ENCODE measurements at places on chromosomes 13 and 19. TPM values are rescaled to one million over a fixed set of nuclear protein-coding genes. Genes with fewer than 3 reads are reported as not detected.

- H3K4me1 ChIP-seq = no peaks in the 10 kb centered on the region
- no peaks in the 10 kb centered on the region for H3K36me3 ChIP-seq
- no peak overlapping the region for H3K27ac ChIP-seq
- H3K27me3 ChIP-seq = no peaks in the 10 kb centered on the region
These were observed 15.2 kb upstream of the S1PR4 start for GRCh38 chr19:3163230-3163886.

DNA sequence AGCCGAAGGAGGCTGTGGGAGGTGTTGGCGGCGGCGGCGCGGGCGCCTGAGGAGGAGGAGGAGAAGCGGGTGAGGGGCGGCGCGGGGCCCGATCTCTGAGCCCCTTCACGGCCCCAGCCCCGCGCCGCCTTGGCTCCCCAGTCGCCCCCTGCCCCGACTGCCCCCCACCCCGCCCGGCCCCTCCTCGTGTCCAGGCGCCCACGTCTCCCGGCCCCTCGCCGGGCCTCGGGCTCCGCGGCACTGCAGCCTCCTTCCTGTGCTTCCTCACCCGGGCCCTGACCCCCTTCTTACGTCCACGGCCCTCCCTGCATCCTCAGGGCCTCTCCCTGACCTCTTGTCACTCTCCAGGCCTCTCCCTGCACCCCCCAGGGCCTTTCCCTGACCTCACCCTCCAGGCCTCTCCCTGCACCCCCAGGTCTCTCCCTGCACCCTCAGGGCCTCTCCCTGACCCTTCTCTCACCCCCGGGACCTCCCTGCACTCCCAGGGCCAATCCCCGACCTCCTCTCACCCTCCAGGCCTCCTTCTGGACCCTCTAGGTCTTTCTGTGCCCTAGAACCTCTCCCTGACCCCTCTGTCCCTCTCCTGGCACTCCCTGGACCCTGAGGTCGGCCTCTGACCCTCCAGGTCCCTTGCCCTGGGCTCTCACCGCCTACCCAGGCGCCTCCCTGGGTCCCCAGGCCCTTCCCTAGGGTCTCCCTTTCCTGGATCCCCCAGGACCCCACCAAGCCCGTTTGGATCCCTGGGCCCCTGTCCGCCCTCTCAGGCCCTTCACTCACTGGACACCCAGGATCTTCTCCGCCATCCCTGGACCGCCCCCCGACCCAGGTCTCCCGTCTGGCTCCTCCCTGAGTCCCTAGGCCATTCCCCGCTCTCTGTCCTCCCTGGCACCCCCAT, 460 bp downstream of the KMT5C start:
- peaks cover 10% of the 10 kb centered on the region for H3K4me1 ChIP-seq
- H3K36me3 ChIP-seq = peaks cover 3% of the 10 kb centered on the region
- peak overlapping the region; percentile 67 for H3K4me3 ChIP-seq
- peak overlapping the region; percentile 95 for H3K27ac ChIP-seq
- peak; percentile 41 for DNase-seq
- H3K27me3 ChIP-seq = no peaks in the 10 kb centered on the region

Gene C13orf46
- not detected for total RNA-seq

- H3K4me3 ChIP-seq = peak overlapping the region; percentile 85
- DNase-seq = no peak
- no peaks in the 10 kb centered on the region for H3K36me3 ChIP-seq
These were observed 858 bp upstream of the USP12 start for GRCh38 chr13:27172495-27172842.

DNA sequence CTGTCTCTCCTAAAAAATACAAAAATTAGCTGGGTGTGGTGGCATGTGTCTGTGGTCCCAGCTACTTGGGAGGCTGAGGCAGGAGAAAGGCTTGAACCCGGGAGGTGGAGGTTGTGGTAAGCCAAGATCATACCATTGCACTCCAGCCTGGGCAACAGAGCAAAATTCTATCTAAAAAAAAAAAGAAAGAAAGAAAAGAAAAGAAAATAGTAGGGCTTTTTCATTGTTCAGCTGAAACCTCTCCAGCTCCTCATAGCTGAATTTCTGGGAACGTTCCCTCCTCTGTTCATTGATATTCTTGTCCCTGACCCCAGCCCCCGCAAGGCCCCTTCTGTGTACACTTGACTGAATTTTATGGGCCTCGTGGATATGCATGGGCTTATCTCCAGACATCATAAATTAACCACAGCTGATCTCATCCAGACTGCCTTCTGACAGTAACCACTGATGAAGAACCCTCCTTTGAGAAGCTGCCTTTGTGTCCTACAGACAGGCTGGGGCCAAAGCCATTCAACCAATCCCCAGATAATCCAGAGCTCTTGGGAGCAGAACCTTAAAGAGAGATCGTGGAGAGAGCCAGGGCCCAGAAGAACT, at the start of gene ELSPBP1:
Gene ELSPBP1 (plus strand): TSS at position 424 of the 594 bp plus-strand sequence. CDS start 14,036 bp downstream, outside the sequence.
- H3K36me3 ChIP-seq = no peaks in the 10 kb centered on the region
- H3K27ac ChIP-seq = no peak within 1 kb of the TSS
- no peak within 1 kb of the TSS for H3K4me3 ChIP-seq
- DNase-seq = no peak

Gene NXNL1
- total RNA-seq = not detected

GRCh38 chr19:51145916-51146493, 3.9 kb downstream of the SIGLEC7 start:
- H3K4me1 ChIP-seq = no peaks in the 10 kb centered on the region
- no peak overlapping the region for H3K4me3 ChIP-seq
- DNase-seq = no peak

Gene TEX26
- not detected for total RNA-seq

Gene CPB2
- total RNA-seq = 0.18 TPM

GRCh38 chr13:94968040-94968756, 255.9 kb upstream of the SOX21 start:
- no peaks in the 10 kb centered on the region for H3K36me3 ChIP-seq
- H3K4me1 ChIP-seq = no peaks in the 10 kb centered on the region
- no peaks in the 10 kb centered on the region for H3K27me3 ChIP-seq
- H3K27ac ChIP-seq = no peak overlapping the region

Gene MYBPC2
- total RNA-seq = 0.91 TPM

- no peaks in the 10 kb centered on the region for H3K27me3 ChIP-seq
- no peak for DNase-seq
- H3K4me3 ChIP-seq = peak within 1 kb of the TSS; percentile 77
- 0 out of 2 replicates have a peak, but pooled peaks cover 1% of the 10 kb centered on the region for H3K36me3 ChIP-seq
These were observed at the start of gene ETFB for GRCh38 chr19:51365965-51366388. Gene ETFB (minus strand): TSS chr19:51366388. CDS start chr19:51366326, 62 bp downstream.

Gene KLF5
- total RNA-seq = 80.1 TPM

Gene MIR17HG
- 16.6 TPM for total RNA-seq

DNA sequence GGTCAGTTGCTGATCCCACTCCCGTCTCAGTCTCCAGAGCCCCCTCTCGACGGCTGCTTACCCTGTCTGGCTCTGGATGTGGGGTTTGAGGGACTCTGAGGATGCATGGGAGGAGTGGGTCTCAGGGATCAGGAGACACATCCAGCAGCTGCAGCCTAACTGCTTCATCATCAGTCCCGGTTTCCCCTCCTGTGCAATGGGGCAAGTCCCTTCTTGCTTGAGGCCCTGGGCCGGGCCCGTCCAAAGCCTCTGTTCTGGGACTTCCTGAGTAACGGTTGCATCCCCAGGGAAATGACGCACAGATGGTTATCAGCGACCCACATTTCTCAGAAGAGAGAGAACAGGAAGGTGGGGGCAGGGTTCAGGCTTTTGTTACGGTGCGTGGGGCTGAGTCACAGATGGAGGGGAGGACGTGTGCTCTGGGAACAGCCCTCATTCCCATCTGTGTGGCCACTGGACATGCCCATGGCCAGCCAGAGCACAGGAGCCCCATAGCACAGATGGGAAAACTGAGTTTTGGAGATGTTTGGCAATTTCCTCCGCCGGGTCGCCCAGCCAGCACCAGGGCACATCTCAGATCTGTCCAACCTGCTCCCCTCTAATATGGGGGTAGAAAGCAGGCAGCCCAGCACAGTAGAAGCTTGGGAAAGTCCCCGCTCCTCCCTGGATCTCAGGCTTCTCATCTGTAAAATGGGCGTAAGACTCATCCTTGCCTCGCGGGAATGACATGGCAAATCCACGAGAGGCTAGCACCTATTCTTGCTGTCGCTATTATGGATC, 19.3 kb downstream of the GNA15 start:
- H3K27me3 ChIP-seq = no peaks in the 10 kb centered on the region
- H3K36me3 ChIP-seq = no peaks in the 10 kb centered on the region
- no peak overlapping the region for H3K4me3 ChIP-seq
- no peak overlapping the region for H3K27ac ChIP-seq
- no peaks in the 10 kb centered on the region for H3K4me1 ChIP-seq

DNA sequence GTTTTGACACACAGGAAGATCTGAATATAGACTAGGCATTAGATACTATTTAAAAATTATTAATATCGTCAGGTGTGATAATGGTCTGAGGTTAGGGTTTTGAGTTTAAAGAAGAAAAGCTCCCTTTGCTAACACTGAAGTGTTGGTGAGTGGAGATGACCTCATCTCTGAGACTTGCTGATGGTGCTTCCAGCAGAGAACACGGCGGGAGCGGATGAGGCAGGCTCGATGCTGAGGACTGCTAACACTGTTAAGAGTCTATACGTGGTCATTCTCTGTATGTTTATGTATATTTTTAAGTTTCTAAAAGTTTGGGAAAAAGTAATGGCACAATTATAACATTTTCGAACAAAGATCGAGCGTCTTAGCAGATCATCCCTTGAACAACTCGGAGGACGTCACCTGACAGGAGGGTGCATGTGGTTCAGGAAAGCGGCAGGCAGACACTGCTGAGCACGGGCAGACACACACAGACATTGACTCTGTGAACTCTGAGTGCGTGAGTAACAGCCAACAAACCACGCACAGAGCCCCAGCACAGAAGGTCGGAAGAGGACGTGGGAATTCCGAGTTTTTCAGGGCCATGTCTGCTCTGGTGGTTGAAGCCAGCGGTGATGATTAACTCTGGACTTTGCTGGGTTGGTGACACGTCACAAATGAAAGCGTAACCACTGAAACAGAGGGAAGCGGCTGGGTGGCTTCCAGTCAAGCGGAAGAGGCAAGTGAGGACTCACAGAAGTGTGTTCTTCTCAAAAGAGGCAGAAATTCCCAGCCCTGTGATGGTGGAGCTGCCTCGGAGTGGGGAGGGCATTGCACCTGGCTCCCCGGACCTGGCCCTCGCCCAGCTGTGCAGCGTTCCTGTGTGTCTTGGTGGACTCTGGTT, 91.9 kb upstream of the TEX29 start:
- H3K36me3 ChIP-seq = no peaks in the 10 kb centered on the region
- no peak overlapping the region for H3K27ac ChIP-seq
- H3K4me1 ChIP-seq = no peaks in the 10 kb centered on the region

DNA sequence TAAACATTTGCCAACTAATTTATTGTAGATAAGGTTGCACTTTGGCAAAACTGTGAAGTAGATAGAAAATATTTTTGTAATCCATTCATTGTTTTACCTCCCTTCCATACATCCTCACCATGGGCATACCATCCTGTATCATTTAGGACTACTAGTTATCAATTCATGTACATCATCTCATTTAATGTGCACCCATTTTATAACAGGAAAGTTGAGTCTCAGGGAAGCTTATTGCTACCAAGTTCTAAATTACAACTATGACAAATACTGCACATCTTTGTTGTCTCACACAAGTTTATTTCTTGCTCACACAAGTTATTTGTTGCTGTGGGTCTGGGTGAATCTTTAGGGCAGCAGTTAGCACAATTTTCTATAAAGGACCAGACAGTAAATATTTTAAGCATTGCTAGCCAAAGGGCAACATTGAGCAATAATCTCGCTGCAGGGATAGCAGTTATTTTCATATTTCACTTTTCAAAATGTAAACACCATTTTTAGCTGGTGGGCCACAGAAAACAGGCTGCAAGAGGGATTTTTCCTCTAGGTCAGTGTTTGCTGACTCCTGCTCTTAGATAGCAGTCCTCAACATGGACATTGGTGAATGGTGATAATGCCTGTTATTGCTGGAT, 276.5 kb downstream of the GPC6 start:
- no peak for DNase-seq
- no peaks in the 10 kb centered on the region for H3K27me3 ChIP-seq
- H3K4me1 ChIP-seq = no peaks in the 10 kb centered on the region
- H3K36me3 ChIP-seq = no peaks in the 10 kb centered on the region

- no peak overlapping the region for H3K27ac ChIP-seq
- H3K27me3 ChIP-seq = no peaks in the 10 kb centered on the region
- H3K36me3 ChIP-seq = peaks cover 2% of the 10 kb centered on the region
- no peak overlapping the region for H3K4me3 ChIP-seq
- no peaks in the 10 kb centered on the region for H3K4me1 ChIP-seq
- no peak for DNase-seq
These were observed 126.3 kb downstream of the STK24 start for GRCh38 chr13:98450539-98451111.

- H3K36me3 ChIP-seq = no peaks in the 10 kb centered on the region
- DNase-seq = no peak
- no peak overlapping the region for H3K4me3 ChIP-seq
- no peaks in the 10 kb centered on the region for H3K4me1 ChIP-seq
- no peak overlapping the region for H3K27ac ChIP-seq
- H3K27me3 ChIP-seq = no peaks in the 10 kb centered on the region
These were observed 4.4 kb downstream of the CKAP2 start for GRCh38 chr13:52459668-52460067.

Gene SMARCA4
- 171 TPM for total RNA-seq

Gene KIRREL2
- not detected for total RNA-seq

- no peak overlapping the region for H3K4me3 ChIP-seq
- no peaks in the 10 kb centered on the region for H3K36me3 ChIP-seq
- H3K4me1 ChIP-seq = no peaks in the 10 kb centered on the region
These were observed 40.4 kb downstream of the MLLT1 start for GRCh38 chr19:6239401-6239844.

- H3K36me3 ChIP-seq = no peaks in the 10 kb centered on the region
- no peak overlapping the region for H3K27ac ChIP-seq
- no peak for DNase-seq
- H3K4me3 ChIP-seq = no peak overlapping the region
- H3K27me3 ChIP-seq = no peaks in the 10 kb centered on the region
These were observed 534.1 kb downstream of the PCDH17 start for GRCh38 chr13:58165617-58166016.

GRCh38 chr13:32636711-32637110, 50.5 kb downstream of the PDS5B start:
- no peak overlapping the region for H3K27ac ChIP-seq
- H3K36me3 ChIP-seq = no peaks in the 10 kb centered on the region
- DNase-seq = no peak
- H3K4me1 ChIP-seq = no peaks in the 10 kb centered on the region
- H3K4me3 ChIP-seq = no peak overlapping the region

Gene PRR20E
- total RNA-seq = not detected

Measured in Caco-2 (cell line).